Stimulated activated CD4-positive, alpha-beta T cell treated with anti-CD3 and anti-CD28 coated beads, Interleukin-12 subunit alpha, Interleukin-12 subunit beta, amount 100 ng/mL, for 4 hours (primary cell): ENCODE measurements at places on chromosomes 11 and 22.

GRCh38 chr11:76074148-76075095 is 131.9 kb downstream of the WNT11 start:
- DNase-seq = no peak

- DNase-seq = no peak
Observed at GRCh38 chr11:68433541-68433940, 27.0 kb upstream of the PPP6R3 start.

DNA sequence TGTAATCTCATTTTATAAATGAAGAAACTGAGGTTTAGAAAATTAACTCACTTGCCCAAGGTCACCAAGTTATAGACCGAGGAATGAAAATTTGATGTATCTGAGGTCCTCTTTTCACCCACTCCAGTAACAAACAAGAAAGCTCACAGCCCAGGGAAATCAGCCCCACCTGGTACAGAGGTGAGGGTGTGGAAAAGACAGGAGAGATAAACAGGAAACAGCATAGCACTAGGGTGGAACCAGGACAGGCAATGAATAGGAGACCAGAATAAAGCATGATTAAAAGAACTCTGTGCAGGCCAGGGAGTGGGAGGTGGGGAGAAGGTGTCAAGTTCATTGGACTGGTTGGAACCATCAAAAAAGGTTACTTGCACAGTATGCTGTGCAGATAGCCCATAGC is 46.2 kb upstream of the SMCO4 start:
- DNase-seq = no peak

DNA sequence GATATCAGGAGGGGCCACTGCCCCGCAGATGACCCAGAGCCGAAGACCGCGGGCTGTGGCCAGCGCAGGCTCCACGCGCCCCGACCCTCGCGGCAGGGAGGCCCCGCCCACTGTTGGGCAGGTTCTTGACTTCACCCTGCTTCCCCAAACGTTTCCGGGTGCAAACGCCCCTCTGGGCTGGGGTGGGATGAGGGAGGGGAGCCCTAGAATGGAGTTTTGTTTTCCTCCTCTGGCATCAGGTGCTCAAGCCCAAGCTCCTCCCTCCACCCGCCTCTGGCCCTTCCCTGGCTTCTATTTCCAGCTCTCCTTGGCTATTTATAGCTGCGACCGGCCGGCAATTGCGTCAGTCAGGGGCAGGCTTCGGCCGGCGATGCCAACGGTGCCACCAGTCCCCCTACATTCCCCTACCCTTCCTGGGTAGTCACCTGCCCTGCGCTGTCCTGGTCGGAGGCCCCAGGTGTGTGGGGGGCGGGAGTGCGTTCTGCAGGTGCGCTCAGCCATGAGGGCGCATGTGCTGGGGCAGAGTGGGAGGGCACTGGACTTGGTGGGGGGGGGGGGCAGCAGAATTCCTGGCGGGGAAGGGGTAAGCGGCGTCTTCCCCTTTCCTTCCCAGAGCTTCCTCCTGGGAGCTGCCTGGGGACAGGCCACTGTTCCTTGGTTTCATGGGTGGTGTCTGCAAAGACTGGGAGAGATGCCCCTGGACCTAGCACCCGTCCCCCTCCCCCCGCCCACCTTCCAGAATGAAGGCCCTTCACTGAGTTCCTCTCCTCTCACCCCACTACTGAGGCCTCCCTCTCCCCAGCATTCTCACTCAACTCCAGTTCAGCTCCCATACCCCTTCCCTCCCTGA is 23.6 kb downstream of the DUSP8 start:
- DNase-seq = no peak

DNA sequence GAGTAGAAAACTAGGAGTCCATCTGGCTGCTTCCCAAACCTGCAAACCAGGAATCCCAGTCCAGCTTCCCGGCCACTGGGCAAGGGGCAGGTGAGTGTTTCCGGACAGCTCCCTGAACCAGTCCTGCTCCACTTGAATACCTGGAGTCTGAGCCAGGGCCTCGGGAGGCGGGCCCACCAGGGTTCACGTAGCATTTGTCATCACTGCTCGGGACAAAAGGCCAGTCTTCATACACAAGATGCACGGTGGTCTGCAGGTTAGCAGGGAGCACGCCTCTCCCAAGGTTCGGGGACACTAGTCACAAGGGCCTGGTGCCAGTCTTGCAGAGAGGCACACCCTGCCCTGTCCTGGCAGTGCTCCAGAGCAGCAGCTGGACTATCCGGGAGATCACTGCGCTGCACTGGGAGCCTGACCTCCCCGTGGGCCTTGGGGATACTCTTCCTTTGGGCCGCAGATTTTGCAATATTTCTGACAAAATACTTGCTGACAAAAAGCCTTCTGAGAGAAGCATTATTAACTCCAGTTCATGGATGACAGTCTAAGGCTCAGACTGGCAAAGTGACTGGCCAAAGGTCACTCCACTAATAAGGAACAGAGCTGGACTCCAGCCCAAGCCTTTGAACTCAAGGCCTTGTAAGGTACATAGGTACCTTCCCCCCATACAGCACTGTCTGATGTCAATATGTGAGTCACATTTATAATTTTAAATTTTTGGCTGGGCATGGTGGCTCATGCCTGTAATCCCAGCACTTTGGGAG is 25.1 kb downstream of the CD6 start:
- no peak for DNase-seq

- DNase-seq = no peak
Observed at GRCh38 chr22:31611061-31611760, 50.8 kb downstream of the PISD start.

- DNase-seq = no peak
Observed at GRCh38 chr11:131408025-131408640, 37.7 kb downstream of the NTM start.

DNA sequence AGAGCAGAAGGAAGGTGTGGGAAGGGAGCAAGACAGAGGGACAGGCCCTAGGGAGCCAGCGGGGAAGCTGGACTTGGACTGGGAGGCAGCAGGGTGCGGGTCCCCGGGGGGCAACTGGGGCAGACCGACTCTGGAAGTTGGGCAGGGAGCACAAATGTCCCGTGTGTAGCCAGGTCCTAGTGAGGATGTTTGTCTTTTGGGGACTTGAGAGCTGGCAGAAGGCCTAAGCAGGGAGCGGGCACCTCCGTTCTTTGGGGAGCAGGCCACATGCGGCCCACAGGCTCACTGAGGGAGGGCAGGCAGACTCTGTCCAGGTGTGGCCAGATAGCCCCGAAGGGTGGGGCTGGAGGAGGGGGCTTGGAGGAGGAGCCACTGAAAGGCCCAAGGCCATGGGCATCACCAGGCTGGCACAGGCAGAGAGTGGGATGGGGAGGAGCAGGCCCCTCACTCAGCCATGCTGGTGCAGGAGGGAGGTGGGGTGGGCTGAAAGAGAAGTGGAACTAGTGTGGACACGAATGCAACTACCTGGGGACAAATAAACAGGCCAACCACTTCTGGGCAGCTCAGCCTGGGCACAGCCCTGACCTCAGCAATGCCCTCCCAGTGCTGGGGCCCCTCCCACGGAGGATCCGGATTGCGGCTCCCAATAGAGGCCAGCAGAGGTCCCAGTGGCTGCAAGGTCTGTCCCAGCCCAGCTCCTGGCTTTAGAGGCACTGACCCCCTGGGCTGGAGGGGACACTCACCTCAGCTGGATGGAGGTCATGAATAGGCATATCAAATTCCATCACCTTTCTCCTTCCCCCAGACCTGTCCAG is 1.3 kb upstream of the SCARF2 start:
- DNase-seq = no peak

DNA sequence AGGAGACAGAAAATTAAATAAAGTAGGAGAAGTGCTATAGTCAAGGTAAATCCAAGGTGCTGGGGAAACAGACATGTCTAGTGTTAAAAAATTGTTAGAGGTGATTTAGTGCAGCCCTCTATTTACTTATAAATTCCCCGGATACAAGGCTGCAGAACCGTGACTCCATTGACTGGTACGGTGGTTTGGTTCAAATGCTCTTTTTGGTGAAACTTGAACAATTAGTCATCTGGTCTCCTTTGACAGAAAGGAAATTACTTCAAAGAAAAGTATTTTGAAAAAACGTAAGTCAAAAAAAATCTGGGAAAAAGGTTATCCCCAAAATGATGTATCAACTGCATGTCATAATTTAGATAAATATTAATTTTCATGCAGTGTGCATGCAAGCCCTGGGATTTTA is 399.2 kb downstream of the CNTN5 start:
- no peak for DNase-seq

DNA sequence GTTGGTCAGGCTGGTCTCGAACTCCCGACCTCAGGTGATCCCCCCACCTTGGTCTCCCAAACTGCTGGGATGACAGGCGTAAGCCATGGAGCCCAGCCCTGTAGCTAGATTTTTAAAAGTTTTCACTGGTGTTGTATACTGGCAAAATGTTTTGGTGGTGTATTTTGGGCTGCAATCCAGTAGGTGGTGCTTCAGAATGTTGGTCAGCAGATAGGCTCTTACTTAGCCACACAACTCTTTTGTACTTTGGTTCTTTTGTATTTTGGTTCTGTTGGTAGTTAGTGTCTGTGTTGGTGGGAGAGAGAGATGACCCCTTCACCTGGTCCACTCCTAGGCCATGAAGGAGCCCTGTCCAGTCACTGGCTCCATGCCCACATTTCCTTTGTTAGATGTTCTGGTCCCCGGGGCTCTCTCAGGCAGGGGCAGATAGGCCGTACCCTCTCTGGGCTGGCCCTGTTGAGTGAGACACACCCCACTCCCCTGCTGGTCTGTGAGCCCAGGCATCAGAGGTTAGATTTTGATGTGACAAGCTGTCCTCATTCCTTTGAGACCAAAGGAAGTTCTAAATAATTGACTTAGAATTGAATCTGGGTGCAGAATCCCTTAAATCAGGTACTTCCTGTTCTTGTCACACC is 123.8 kb downstream of the DDX10 start:
- DNase-seq = no peak

DNA sequence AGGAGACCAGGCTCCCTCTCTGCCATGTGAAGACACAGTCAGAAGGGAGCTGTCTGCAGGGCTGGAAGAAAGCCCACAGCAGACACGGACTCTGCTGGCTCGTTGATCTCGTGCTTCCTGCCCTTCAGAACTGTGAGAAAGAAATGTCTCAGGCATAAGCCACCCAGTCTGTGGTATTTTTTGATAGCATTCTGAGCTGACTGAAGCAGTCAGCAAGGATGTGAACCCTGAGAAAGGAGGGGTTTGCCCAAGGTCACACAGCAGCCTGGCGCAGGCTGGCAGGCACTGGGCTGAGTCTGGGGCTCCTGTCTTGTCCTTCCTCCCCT is 255.1 kb upstream of the B3GAT1 start:
- no peak for DNase-seq

DNA sequence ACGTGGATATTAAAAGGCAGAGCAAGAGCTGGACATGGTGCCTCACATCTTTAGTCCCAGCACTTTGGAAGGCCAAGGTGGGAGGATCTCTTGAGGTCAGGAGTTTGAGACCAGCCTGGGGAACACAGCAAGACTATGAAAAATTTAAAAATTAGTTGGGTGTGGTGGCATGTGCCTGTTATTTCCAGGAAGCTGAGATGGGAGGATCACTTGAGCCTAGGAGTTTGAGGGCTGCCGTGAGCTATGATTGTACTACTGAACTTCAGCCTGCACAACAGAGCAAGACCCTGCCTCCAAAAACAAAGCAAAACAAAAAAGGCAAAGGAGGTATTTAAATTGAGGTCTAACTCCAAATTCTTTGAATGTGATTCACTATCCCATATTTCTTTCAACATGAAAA is 23.5 kb downstream of the RDX start:
- no peak for DNase-seq

DNA sequence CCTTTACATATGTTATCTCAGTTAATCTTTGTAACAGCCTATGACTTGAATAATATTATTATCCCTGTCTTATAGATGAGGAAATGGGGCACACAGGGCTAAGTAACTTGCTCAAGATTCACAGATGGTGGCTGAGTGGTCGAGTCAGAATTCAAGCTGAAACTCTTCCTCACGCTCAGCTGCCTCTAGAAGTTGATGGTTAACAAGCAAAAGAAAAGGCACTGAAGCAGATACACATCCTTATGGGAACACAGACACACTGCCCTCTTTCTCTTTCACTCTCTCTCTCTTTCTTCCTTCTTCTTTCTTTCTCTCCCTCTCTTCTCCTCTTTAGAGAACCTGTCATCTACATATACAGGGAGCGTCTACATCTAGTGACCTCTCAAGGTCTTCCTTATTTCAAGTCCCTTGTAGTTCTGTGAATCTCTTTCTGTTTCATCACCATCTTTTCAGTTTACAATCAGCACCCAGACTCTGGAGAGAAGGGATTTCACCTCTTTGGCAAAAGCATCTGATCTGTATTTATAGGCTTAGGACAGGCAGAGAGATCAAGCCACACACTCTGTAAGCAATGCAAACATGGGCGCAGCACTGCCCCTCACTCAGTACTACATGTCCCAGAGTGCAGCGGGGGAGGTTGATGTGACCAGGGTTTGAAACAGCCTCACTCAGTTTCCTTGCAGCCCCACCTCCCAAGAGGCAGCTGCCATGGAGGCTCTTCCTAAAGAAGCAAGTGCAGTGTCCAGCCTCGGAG is 75.7 kb downstream of the GRAMD1B start:
- DNase-seq = no peak

GRCh38 chr11:10328314-10329098 is 23.6 kb downstream of the ADM start:
- DNase-seq = no peak

- DNase-seq = no peak
Observed at GRCh38 chr22:46602025-46602424, 18.2 kb upstream of the GRAMD4 start.

DNA sequence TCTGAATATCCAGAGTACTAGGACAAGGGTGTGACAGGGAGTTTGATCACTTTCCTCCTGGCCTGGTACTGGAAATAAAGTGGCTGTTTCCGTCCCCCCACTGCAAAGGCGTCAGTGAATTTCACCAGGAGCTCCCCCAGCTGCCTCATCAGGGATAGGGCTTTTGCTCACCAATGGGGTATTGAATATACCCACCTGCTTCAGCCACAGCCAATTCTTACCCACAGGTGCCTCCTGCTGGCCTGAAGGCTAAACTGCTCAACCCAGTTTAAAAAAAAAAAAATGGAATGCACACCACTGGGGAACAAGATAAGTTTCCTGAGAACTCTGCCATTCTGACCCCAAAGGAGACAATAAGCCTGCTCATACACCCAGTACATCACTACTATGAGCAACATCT is 65.3 kb upstream of the MS4A8 start:
- DNase-seq = no peak

DNA sequence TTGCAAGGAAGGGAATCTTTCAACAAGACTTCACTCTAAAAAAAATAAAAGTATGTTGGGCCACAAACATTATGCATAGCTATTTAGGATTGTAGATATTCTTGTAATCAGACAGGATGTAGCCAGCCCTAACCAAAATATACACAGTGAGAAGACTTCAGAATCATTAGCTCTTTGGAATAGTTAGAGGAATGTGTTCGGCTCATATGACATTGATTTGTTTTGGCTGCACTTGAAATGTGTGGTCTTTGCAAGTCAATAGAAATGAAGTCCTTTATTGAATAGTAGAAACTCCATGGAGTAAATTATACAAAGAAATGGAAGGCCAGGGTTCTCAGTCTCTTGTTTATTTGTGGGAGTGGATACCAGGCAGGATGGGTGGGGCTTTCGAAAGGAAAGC is 692.1 kb downstream of the NTM start:
- no peak for DNase-seq

DNA sequence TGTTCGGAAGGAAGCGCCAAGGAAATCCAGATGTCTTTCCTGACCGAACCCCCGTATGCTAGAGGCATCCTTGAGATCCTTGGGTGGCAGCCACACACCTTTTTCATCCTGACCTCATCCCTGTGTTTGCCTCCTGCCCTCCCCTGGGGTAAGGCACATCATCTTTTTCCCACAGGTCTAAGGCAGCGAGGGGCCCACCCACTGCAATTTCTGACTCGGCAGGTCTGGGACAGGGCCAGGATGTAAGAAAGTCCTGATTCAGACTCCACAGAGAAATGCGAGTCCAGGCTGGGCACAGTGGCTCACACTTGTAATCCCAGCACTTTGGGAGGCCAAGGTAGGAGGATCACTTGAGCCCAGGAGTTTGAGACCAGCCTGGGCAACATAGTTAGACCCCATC is 10.5 kb downstream of the ZMAT5 start:
- DNase-seq = no peak
